ENCODE measurements at places on chromosomes 4 and X.

GRCh38 chr4:184328022-184328736 lies 110.5 kb upstream of the ENPP6 start:
- DNase-seq: no peak

DNA sequence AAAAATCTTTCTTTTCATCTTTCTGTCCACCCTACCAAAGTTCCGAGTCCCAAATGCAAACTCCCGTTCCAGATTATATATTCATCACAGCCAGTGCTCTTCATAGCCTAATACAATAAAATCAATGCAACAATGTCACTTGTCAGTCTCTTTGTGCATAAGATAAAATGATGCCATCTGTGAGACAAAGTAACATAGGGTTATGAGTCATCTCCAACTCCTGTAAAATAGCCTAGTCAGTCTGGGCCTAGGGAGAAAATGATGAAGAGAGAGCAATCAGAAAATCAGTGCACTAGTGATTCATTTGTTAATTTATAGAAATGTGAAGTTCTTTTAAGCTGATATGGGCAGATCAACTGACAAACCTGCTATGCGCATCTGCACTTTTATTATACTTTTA lies 689.1 kb upstream of the DIAPH2 start:
- no peak for DNase-seq

DNA sequence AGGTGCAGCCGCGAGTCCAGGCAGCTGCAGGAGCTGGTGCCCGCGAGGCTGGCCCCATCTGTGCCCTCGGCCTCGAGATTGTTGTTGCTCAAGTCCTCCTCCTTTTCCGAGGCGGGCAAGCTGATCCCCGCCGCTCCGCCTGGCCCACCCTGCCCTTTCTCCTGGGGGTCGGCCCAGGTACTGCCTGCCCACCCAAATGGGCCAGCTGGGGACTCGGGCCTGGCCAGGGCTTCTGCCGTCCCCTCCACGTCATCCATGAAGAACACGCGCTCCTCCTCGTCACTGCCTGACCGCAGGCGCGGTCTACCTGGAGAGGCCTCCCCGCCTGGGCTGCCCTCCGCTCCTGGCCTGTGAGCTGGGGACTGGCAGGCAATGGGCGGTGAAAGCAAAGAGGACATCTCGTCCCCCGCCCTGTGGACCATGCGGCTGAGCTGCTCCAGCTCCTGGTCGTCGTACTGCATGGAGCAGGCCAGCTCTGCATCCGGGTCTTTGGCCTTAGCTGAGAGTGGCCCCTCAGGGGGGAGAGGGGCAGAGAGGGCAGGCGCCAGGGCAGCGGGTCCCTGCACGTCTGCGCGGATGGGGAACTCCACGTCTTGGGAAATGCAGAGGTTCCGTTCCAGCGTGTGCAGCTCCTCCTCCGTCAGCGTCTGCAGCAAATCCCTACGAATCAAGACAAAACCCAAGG lies 43.1 kb upstream of the MXD4 start:
- DNase-seq: no peak

GRCh38 chrX:53479301-53479700 lies 45.1 kb upstream of the HSD17B10 start:
- no peak for DNase-seq

DNA sequence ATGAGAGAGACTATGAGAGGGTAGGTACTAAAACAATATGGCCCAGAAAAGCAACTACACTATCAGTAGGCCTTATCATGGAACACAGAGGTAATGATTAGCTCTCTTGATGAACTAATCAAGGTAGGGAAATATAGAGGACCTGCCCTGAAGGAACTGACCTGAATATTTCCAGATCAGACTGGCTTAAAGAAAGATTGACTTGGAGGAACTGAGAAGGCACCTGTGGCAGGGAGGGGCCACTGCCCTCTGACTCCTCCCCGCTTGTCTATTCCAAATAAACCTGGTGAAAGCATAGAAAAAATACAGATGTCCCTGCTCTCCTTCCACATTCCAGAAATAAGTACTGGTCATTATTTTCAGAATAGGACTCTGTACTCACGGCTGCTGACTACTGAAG lies 5.5 kb downstream of the RPS6KA6 start:
- DNase-seq: no peak

All from astrocyte of the spinal cord (primary cell).